ENCODE measurements at places on chromosomes 3 and 15.

DNA sequence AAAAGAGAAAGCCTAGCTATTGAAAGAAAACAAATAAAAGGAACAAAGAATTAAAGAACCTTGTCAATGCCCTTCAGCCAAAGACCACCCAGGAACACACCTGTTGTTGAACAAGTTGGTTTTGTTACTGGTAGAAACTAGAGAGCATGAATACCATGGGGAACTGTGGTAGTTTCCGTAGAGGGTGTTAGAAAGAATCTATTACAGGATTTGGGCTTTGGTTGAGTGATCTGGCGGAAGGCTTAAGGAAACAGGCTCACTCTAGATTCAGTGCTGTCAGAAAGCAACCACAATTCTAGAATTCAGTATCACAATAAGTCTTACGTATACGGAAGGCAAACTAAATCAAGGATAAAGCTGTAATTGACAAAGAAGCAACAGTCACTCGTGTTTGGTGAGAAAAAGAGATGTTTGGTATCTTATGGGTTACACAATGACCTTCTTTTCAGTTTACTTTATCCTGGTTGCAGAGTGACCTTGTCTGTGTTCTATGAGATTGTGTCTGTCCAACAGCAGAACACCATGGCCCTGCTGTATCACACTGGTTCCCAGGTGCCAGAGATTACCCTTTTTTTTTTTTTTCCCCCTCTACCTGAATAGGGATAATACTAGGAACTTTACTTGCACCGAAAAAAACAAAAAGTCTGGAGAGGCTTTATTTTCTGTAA, 265.9 kb downstream of the SHQ1 start:
- DNase-seq: no peak

- DNase-seq: peak; percentile 33
Measured at GRCh38 chr3:167740961-167741587, 5.6 kb downstream of the SERPINI1 start.

DNA sequence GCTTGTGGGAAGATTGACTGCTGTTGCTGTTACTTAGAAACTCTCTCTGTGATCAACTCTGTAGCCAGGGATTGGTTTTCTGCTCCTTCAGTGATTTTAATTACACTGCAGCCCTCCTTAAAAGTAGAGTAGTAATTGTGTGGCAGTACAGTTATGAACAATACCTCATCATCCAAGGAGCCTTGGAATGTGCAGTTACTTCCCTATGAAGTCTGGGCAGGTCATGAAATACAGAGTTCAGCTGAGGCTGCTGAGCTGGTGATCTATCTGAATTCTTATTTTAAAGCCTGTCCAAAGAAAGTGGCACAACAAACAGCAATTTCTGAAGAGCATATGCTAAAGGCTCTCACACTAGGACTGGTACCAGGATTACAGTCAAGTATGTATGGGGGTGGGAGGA, 37.4 kb upstream of the MRPL3 start:
- DNase-seq: no peak

- no peak for DNase-seq
Measured at GRCh38 chr3:9214185-9214584, 35.3 kb downstream of the SRGAP3 start.

- DNase-seq: no peak
Measured at GRCh38 chr3:60755094-60755493, 496.2 kb downstream of the FHIT start.

DNA sequence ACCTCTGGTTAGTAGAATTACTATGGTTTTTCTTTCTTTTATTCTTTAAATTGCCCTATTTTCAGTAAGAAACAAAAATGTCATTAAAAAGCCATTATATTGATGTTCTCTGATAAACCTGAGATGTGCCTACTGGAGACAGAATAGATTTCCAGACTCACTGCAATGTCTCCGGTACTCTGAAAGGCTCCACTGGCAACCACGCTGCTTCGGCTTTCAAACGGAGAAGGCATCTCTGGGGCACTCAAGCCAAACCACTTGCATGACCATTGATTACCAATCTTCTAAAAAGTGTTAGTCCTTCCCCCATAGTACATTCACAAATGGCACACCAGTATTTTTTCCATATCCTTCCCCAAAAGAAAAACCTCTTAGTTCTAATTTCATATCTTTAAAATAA, 82.6 kb downstream of the CBLB start:
- no peak for DNase-seq

- no peak for DNase-seq
Measured at GRCh38 chr3:66819993-66820501, 178.1 kb upstream of the KBTBD8 start.

GRCh38 chr15:51692154-51692553, 10.9 kb downstream of the SCG3 start:
- no peak for DNase-seq

DNA sequence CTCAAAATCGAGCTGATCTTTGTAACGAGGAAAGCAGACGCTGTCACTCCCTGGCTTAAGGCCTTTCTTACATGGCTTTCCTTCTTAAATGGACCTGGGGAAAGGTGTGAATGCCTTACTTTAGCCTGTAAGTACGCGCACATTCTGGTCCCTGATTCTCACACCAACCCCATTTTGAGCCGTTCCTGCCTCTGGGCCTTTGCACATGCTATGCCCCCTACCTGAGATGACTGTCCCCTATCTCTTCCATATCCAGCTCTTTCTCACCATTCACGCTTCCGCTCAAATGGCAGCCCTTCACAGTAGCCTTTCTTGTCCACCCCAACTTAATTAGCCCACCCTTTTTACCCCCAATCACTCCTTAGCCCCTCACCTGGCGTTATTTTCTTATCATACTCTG, 496.7 kb downstream of the SHQ1 start:
- no peak for DNase-seq

DNA sequence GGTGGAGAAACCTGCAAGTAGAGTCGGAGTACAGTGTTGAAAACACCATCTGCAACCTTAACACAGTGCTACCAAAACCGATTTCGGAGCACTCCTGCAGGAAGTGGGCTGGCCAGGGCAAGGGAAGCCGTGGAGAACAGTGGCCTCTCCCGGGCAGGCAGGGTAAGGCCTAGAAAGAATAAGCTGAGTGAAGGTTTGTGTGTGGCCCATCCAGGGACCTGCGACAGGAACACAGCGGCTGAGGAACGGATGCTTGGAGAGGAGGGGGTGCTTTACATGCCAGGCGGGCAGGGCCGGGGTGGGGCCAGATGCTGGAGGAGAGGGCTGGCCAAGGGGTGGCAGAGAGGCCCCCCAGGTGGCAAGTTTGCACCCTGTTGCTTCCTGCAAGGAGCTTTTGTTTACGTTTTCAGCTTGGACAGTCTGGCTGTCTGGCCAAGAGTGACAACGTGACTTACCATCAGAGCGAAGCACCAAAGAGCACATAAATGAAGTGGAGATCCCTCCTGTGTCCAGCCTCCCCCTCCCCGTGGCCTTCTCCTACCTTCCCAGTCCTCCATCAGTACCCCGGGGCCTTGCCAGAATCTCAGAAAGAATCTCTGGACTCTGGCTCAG, 156.5 kb downstream of the PGPEP1L start:
- DNase-seq: peak; percentile 75

All from CD4-positive, alpha-beta T cell treated with Interleukin-17A for 4 hours (primary cell).